NCI-H1105 treated with DMSO at 0.1 percent for 48 hours (cell line): ENCODE measurements at places on chromosomes 7 and 10.
A peak's percentile ranks its signal among the peaks of the same experiment; 100 is the strongest.

DNA sequence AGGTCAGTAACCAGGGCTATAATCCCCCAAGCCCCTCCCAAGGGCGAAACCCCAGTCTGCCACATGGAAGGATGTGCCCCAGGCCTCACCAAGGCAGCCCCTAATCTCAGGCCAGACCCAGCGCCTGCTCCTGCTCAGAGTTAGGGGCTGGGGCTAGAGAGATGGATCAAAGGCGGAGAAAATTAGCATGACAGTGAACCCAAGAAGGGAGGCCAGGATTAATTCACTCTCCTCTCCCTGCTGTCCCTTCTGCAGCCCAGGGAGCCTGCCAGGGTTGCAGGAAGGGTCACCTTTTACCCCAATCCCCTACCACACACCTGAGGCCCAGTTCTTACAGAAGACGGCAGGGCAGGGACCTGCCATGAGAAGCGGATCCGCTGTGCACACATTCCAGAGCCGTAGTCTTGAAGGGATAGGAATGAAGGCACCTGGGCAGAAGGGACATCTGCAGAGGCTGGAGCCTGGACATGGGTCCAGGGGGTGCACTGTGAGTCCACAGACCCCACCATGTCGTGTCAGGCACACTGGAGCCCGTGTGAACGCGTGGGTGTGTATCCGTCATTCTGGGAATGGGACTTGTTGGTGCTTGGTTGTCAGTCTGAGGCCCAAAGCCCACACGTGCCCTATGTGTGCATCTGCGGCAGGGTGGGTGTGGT is 11.9 kb upstream of the ZMIZ1 start:
- DNase-seq = no peak

- DNase-seq = no peak
Observed at GRCh38 chr10:92969151-92969550, 91.4 kb upstream of the CYP26C1 start.

DNA sequence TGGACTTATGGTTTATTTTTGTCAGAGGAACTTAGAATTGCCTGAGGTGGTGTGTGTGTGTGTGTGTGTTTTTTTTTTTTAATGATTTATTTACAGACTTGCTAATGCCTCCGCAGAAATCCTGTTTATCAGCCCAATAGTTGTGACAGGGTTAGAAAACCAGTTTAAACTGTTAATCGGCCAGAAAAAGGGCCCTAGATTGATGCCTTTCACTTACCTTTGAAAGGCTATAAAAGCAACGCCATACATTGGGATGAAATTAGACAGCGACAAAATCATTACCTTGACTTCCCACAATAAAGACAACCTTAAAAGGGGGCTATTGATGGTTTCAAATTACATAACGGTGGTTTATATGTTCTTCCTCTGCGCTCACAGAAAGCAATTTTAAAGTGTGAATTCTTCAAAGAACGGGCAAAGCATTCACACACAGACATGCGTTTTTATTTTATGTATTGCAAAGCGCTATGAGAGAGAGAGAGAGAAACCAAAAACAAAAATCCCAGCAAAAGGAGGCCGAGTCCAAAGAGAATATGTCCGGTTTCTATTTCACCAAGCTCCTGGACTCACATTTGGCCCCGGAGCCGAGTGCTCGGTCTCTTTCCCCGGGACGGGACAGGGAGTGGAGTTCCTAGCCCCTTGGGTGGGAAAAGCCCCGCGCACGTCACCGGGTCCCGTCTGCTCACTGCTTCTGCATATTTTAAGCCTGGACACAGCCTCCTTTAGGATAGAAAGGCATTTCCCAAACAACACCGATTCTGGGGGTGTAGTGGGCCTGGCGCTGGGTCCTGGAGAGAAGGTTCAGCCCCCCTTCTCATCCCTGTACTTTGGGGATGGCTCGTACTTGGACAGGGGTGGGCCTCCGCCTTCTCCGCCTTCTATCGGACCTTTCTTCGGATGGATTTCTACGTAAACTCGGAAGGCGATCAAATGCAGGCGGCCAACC is 26.8 kb upstream of the VAX1 start:
- no peak for DNase-seq

DNA sequence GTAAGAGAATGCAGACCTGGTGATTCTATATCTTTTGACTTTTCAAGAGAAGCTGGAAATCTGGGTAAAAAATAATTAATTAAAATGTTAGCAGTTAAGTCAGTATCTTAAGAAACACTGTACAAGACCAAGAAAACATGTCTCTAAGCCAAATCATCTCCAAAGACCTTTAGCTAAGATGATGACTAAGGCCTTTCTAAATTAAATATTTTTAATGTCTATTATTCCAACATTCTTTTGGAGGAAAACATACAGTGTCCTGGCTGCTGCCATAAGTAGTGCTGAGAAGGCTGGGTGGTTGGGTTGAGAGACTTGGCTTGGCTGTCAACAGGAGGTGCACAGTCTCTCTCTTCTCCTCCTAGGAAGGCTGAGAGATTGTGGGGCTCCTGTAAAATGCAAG is 20.3 kb downstream of the STARD3NL start:
- DNase-seq = no peak

GRCh38 chr7:104848138-104848990 is 165.6 kb upstream of the KMT2E start:
- DNase-seq = peak; percentile 42

DNA sequence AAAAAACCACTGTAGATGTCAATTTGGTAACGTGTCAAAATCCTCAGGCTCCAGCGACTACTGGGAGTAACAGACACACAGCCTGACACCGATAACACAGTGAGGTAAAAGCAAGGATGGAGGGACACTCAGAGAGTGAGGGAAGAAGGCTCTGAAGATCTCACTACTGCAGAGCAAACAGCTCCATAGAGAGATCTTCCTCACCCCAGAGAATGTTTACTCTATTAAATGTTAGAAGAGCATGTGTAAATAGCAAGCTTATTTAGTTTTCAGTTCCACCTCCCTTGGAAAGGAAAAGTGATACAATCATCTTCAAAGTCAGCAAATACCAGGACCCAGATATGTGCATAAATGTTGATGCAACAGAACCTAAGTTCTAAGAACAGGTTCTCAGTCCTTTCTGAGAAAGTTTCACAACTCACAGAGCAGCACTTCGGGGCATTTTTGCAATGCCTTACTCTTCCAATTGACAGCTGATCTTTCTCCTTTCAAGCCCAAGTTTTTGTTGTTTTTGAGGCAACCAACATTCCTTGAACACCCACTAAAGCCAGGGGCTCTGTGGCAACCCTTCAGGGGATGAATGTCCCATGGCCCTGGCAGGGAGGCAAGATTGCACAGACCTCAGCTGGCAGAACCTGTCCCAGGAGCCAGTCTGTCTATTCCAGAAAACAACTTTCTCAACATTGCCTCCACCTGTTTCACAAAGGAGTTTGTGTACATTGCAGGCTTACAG is 177.4 kb downstream of the SFMBT2 start:
- DNase-seq = no peak

- no peak for DNase-seq
Observed at GRCh38 chr7:45646996-45647825, 73.0 kb downstream of the ADCY1 start.

- no peak for DNase-seq
Observed at GRCh38 chr7:44280636-44280992, 44.8 kb downstream of the CAMK2B start.

- no peak for DNase-seq
Observed at GRCh38 chr10:125373546-125373945, 213.2 kb upstream of the CTBP2 start.

DNA sequence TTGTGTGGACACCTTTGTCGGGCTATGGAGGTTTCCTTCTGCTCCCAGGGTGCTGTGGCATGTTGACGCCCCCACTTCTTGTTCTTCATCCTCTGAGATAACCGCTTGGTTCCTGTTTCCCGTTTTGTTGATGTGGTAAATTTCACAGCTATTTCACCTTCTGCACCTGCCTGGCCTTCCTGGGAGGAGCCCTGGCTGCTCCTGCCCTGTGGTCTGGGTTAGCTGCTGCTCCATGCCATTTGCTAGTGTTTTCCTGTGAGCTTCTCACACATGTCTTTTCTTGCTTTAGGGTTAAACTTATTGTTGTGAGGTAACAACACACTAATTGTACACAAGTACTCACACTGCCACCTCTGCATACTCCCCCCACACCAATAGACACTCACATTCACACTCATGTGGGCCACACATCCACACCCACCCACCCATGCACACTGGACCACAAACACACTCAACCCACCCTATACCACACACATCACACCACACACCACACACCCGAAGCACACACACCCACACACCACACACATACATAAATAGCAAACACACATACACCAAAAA is 46.5 kb upstream of the MSMB start:
- no peak for DNase-seq

- no peak for DNase-seq
Observed at GRCh38 chr7:144987686-144988085, 151.8 kb upstream of the TPK1 start.

DNA sequence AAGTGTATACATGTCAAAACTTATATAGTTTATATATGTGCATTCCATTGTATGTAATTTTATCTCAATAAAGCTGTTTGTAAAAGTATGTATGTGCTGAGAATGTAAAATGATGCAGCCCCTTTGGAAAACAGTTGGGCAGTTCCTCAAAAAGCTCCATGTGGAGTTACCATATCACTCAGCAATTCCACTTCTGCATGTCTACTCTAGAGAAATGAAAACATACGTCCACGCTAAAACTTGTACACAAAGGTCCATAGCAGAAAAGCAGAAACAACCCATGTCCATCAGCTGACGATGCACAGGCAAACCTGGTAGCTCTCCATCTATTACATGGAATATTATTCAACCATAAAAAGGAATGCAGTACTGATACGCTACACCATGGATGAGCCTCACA is 8.3 kb upstream of the RGS10 start:
- no peak for DNase-seq

DNA sequence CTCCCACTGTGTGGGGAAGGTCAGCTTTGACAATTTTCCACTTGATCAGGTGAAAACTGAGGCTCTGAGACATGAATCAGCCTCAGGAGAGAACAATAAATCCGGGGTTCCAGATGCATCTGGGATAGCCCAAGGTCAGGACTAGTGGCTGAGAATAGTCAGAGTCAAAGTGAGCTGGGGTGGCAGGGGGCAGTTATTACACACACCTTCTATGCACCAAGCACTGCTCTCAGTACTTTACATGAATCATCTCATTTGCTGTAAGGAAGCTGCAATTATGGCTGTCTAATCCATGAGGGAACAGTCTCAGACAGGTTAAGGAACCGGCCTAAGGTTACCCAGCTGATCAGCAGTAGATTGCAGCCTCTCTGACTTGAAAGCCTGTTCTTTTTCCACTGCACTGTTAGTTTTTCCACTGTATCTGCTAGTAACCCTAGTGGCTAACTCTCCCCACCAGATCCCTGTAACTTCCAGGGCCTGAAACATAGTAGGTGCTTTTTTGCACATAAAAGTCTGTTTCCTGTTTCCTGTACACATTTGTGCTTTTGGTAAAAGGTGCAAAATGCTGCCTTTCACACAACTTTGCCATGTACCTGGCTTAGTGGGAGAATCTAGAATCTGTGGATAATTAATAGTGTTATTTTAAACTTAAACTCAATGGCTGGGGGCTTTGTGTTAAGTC is 125.9 kb downstream of the EMX2 start:
- DNase-seq = no peak

GRCh38 chr7:126856691-126857291 is 395.9 kb downstream of the GRM8 start:
- DNase-seq = no peak

- no peak for DNase-seq
Observed at GRCh38 chr7:50149369-50149768, 56.3 kb upstream of the ZPBP start.

DNA sequence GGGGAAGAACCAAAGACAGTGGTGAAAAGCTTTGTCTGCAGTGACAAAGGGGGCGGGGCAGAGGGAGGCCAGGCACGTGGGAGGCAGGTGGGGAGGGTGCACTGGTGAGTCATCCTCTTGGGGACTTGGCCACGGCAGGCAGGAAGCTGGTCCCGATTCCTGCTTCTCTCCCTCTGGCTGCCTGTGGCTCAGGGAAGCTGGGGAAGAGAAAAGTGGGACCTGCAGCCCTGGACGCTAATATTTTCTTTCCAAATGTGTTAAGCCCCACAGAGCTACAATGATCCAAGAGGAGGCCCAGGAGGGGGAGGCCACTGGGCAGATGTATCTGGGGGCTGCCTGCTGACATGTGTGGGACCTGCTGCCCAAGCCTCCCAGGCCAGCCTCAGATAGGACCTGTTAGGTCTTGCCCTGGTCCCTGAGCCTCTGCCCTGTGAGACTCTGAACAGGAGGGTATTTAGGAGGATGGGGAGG is 231.8 kb downstream of the KCNMA1 start:
- DNase-seq = peak; percentile 39

- no peak for DNase-seq
Observed at GRCh38 chr7:75983471-75984129, 10.8 kb downstream of the TMEM120A start.

DNA sequence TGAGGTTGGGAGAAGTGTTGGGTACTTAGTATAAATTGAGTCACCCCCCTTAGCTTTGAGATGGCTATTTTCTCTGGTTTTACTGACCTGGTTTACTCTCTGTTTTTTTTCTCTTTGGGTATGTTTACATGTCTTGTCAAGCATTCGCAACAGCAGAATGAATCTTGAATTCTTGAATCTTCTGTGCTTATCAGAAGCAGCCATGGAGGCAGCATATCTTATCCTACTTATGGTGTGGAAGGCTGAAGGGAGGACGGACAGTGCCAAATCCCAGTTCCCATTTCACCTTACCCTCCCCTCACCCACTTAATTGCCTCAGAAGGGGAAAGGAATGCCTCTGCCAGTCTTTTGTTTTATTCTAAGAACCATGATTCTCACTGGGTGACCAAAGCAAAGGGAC is 3.7 kb downstream of the SND1 start:
- no peak for DNase-seq

- DNase-seq = no peak
Observed at GRCh38 chr7:103630318-103630717, 184.3 kb upstream of the SLC26A5 start.

DNA sequence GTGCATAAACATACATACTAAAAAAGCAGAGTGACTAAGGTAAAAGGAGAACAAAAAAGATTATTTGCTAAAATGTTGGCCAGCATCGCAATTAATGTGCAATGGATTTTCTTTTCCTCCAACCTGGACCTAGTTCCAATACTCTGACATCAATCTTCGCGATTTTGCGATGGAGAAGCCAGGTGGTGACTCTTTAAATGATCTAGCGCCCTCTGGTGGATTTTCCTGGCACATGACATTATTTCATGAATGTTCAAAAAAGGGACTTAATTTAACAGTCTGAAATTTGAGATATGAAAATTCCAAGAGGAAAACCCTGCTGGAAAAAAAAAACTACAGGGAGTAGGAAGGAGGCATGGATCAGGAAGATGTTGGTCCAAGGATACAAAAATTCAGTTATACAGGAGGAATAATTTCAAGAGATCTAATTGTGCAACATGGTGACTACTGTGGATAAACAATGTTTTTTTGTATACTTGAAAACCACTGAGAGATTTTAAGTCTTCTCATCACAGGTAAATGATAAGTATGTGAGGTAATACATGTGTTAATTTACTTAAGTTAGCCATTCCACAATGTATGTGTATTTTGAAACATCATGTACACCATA is 4.3 kb upstream of the KCNMA1 start:
- peak; percentile 57 for DNase-seq

GRCh38 chr7:117051808-117052207 is 98.5 kb downstream of the ST7 start:
- DNase-seq = no peak
